ENCODE measurements at places on chromosomes 7 and 10.

DNA sequence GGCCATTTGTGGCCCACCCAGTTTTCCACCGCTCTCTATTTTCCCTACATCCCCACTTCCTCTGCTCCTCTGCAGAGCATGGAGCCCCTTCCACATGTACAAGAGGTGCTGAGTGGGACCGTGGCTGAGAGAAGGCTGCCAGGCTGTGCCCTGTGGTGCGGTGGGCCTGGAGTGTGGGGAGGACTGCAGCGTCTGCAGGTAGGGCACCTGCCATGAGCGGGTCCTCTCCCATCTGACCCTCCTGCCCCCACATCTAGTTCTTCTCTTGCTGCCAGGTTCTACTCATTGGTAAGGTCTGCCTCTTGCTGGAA lies 145.6 kb upstream of the FAM20C start:
- DNase-seq: no peak

DNA sequence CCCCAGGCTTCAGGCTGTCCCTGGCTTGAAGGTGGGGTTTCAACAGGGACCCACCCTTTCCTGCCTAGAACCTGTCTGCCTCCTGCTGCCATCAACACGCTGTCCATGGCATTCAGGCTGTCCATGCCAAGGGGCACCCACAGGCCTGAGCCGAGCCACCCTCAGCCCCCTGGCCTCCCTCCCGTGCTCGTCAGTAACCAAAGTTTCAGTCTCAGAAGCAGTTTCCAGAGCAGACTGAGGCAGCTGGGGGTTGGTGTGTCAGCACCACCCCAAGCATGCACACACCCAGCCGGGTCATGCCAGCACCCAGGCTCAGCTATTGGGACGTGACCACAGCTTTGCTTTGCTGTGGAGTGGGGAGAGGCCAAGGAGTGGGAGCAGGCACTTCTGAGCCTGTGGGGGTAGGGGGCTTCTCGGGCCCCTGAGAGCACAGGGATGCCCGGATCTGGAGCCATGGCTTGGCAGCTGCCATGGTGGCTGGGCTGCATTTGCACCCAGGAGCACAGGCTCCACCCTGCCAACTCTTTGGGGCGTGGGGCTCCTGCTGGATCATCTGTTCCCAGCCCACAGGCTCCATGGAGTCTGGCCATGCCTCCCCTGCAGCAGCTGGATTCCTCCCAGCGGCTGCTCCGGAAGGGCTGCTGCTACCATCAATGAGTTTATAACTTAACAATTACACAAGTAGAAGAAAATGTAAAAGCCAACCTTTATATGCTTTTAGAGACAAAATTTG lies 314.5 kb upstream of the SEMA3C start:
- peak; percentile 37 for DNase-seq

DNA sequence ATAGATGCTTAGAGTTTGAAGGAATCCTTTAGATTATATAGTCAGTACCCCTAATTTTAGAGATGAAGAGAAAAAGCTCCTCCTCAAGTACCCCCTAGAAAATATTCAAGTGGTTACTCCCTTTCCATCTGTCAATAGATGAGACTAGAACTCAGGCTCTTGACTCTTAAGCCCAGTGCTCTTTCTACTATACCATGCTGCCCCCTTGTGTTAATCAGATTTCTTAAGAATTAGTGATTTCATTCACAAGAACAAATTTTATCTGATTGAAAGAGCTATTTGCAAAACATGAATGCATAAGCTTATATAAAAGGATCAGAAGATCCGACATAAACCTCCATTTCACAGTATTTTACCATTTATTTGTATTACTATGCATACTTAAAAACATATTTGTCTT lies 179.3 kb downstream of the TFEC start:
- DNase-seq: peak; percentile 68

GRCh38 chr10:125231116-125231812 lies 70.9 kb upstream of the CTBP2 start:
- DNase-seq: peak; percentile 88

DNA sequence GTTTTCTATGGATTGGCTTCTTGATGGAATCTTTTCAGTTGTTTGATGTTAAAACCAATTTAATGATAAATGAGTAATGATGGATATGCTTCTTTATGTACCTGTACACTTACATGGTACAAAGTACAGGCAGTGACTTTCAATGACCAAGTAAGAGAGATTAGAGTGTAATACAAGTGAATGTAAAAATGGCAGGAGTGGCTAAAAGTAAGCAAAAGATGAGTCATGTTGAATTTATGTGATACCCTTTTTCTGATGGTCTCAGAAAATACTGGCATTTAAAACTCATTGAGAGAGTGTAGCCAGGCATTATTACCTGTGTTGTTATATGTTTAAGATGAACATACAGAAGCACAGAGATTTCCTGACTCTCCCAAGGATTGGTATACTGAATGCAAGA lies 97.1 kb downstream of the GPR85 start:
- DNase-seq: no peak

DNA sequence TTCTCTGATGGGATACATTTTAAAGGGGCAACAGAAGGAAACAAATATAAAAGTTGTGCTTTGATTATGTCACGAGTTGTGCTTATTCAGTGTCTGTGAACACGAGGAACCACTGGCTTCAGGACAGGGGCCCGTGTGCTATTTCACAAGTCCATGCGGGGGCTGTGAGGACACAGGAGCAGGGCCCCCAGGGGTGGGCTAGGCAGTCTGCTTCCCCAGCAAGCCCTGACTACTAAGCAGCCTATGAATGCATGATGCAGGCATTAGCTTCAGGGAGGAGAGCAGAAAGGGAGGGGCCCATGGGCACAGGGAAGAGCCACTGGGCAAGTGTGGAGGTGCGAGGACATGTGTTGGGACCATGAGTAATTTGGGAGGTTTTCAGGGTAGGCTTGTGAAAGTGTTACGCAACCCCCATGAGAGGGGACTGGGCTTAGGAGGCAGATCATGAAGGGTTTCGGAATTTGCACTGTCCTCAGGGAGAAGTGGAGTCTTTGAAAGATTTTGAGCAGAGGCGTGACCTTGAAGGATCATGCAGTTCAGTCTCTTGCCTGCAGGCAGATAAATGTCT lies 424.9 kb downstream of the CALN1 start:
- no peak for DNase-seq

DNA sequence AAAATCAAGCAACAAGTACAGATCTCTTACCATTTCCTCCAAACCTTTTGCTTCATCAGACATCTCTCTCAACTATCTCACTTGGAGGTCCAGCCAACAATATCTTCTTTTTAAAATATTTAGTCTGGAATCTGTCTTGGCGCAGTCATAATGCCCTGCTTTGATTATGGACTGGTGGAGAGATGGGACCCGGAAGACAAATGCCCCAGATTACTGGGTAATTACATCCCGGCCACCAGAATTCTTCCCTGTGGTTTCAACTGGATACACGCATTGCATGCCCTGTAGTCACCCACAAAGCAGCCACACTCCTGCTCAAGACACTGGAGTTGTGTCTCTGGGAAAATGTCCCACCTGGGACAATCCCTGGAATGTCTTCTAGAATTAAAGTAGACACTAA lies 65.5 kb downstream of the BPGM start:
- no peak for DNase-seq

GRCh38 chr10:13990946-13991345 lies 339.8 kb downstream of the FRMD4A start:
- peak; percentile 71 for DNase-seq

DNA sequence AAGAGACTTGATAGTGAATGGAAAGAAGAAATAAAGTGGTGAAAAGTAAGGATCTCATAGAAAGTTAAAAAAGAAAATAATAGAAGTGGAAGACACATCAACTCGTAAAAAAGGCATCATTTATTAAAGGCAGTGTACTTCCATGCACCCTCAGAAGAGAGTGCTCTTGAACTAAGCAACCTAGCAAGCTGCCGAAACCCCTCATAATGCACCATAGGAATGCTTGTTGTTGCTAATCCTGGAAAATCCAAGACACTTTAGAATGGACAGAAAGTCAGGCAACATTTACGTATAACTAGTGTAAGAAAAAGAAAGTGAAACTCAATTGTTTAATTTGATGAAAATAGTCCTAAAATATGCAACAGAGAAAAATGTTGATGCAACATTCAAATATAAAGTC lies 12.8 kb downstream of the TFPI2 start:
- DNase-seq: no peak

DNA sequence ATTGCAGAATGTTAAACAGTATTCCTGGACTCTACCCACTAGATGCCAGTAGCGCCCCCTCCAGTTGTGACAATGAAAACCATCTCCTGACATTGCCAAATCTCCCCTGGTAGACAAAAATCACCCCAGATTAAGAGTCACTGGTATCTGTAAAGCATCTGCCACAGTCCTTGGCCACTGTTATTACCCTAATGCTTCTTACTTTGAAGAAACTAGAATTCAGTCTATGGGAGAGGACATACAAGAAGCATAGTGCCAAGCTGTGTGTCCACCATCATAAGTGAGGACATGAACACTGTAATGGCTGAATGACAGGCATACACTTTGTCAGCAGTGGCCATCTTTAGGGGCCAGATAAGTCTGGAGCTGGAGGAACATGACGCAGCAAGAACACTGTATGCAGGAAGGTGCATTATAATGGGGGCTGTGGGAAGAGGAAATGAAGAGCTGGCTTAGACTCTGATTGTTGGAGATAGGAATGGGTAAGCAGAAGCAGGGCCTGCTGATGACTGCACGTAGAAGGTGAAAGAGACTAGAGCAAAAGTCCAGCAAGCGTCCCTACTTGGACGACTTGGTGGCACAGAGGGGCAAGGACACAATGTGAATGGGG lies 32.5 kb downstream of the CBX3 start:
- no peak for DNase-seq

GRCh38 chr7:157211690-157212089 lies 73.0 kb downstream of the UBE3C start:
- peak; percentile 81 for DNase-seq

GRCh38 chr10:76049581-76050290 lies 618.3 kb downstream of the LRMDA start:
- peak; percentile 15 for DNase-seq

GRCh38 chr7:84291756-84292155 lies 97.2 kb upstream of the SEMA3A start:
- DNase-seq: no peak

- DNase-seq: no peak
Observed at GRCh38 chr7:132138817-132139216, 437.5 kb downstream of the PLXNA4 start.

GRCh38 chr10:114604357-114605130 lies 53.5 kb downstream of the ABLIM1 start:
- DNase-seq: no peak

DNA sequence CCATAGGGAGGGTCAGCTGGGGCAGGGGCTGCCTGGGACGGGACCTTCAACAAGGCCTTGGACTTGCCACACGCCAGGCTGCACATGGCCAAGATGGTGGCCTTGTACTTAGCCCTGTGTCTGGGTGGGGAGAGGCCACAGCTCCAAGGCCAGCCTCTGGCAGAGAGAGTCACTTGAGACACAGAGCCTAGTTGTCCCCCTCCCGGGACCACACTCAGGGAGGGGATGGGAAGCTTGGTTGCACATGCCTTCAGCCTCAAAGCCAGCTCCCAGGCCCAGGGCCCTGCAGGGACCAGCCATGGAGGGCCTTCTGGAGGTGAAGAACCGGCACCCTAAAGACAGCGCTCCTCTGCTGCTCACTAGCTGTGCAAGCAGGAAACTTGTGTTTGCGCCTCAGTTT lies 16.7 kb downstream of the MMRN2 start:
- no peak for DNase-seq

GRCh38 chr10:2980116-2980515 lies 87.2 kb upstream of the PFKP start:
- DNase-seq: no peak

DNA sequence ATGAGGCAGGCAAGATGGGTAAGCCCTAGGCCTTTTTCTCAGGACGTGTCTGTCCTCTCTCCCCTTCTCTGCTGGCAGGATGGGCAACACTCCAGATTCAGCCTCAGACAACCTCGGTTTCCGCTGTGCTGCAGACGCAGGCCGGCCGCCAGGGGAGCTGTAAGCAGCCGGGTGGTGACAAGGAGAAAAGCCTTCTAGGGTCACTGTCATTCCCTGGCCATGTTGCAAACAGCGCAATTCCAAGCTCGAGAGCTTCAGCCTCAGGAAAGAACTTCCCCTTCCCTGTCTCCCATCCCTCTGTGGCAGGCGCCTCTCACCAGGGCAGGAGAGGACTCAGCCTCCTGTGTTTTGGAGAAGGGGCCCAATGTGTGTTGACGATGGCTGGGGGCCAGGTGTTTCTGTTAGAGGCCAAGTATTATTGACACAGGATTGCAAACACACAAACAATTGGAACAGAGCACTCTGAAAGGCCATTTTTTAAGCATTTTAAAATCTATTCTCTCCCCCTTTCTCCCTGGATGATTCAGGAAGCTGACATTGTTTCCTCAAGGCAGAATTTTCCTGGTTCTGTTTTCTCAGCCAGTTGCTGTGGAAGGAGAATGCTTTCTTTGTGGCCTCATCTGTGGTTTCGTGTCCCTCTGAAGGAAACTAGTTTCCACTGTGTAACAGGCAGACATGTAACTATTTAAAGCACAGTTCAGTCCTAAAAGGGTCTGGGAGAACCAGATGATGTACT lies 13.1 kb downstream of the PHKG1 start:
- DNase-seq: peak; percentile 84

DNA sequence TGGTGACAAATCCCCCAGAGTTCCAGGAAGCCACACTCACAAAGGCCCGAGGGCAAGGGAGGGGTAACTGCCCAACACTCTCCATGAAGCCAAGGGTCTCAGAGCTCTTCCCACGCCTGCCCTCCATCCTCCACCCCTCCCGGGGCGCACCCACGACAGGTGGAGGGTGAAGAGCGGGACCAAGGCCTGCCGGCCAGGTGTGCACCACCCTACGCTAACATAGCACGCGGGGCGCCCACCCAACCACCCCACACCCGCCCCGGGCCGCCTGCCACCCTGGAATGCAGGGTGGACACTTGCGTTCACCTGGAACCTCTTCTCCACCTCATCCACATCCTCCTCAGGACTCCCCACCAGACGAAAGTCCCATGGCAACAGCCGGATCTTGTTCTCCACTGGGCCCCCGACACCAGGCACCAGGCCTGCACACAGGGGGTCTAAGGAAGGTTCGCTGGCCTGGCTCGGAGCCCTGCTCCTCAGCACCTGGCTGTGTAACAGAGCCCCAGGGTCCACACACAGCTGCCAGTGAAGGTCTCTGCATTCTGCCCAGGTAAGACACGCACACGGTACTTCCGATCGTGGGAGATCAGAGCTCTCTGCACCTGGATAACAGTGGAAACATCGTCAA lies 32.7 kb downstream of the MAD1L1 start:
- no peak for DNase-seq

GRCh38 chr7:24216576-24217125 lies 67.3 kb upstream of the NPY start:
- peak; percentile 2 for DNase-seq

DNA sequence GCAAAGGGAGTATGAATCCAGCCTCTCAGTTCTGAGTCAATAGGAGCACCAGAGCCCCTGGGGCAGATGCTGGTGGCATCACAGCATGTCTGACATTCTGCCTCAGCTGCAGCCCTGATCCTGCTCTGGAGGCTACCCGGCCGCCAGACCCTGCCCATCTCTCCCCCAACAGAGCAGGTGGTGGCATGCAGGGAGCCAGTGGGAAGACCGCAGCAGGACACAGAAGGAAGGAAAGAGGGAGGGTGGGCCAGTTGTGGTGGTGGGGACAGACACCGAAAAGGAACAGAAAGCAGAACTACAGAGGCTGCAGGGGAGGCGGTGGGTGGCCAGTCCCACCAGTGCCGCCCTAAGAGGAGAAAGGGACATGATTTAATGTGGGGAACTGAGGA lies 35.3 kb downstream of the BLNK start:
- no peak for DNase-seq

GRCh38 chr10:33120275-33120674 lies 162.2 kb upstream of the ITGB1 start:
- DNase-seq: no peak

GRCh38 chr10:129961157-129961701 lies 2.8 kb downstream of the EBF3 start:
- peak; percentile 52 for DNase-seq

Measured in cardiac fibroblast (primary cell).